Frontal cortex (tissue), 4 donors: ENCODE measurements at places on chromosomes 6 and 20.

- peak; percentile 29 for DNase-seq
These were observed 88.1 kb downstream of the HDGFL1 start for GRCh38 chr6:22657352-22657980.

- DNase-seq, result no peak
These were observed 757 bp upstream of the SAMD3 start for GRCh38 chr6:130223508-130223907.

GRCh38 chr20:19890445-19891051 is 126.6 kb upstream of the NAA20 start:
- no peak for DNase-seq

- DNase-seq, result no peak
These were observed 2.7 kb downstream of the CALHM5 start for GRCh38 chr6:116514111-116514510.

- DNase-seq, result no peak
These were observed 46.7 kb downstream of the RNF217 start for GRCh38 chr6:125008957-125009356.

DNA sequence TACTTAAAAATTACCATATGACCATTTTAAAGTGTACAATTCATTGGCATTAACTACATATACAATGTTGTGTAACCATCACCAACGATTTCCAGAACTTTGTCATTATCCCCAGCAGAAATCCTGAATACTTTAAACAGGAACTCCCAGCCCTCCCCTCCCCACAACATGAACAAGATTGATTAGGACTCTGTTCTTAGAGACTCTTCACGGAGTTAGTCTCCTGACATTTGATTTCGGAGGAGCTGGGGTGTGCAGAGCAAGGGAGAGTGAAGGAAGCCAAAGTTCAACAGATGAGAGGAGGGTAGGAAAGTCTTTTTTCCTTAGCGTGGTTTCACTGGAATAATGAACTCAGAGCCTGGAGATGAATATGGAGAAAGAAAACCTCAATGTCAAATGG is 17.2 kb upstream of the QKI start:
- DNase-seq, result no peak

DNA sequence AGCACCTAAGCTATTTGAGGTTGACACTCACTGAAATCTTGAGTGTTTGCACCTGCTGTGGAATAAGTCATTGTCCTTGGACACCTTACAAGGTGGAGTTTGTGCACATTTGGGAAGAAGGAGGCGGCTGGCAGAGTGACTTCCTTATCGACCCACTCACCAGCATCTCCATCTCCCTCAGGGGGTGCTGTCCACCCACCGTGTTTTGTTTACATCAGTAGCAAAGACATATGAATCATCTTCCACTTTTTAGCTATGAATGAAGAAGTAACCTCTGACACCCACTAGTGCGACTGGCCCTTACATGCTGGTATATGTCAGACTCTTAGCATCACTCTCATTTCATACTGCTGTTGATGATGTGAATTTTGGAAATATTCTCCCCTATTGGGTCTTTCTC is 119.5 kb upstream of the SGK1 start:
- DNase-seq, result no peak

DNA sequence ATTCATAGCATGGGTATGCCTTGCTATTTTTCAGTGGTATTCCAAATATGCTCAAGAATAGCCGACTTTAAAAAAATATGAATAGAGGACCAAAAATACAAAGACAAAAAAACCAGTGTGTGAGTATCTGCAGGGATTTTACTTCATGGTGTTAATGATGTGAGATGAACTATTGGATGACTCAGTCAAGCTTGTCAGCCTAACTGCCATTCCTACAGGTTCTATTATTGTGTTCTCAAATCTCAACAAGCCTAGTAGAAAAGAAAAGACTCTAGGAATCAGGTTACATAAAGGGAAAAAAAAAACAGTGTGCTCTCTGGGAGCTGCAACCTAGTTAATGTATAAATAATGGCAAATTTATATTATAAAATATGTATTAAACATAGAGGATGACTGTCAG is 588.4 kb upstream of the BTBD3 start:
- DNase-seq, result no peak

DNA sequence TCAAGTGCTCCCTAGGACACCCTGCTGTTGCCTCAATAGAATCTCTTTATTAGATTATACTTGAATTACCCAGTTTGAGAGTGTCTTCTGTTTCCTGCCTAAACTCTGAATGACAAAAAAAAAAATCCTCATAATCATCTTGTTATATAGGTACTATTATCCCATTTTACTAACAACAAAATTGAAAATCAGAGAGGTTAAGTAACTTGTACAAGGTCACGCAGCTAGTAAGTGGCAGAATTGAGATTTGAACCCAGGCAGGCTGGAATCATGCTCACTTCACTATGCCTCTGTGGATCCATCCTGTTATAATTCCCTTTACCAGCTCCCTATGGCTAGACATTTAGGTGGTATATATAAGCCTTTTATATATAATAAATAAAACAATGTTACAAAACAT is 36.6 kb upstream of the UBR2 start:
- DNase-seq, result no peak

DNA sequence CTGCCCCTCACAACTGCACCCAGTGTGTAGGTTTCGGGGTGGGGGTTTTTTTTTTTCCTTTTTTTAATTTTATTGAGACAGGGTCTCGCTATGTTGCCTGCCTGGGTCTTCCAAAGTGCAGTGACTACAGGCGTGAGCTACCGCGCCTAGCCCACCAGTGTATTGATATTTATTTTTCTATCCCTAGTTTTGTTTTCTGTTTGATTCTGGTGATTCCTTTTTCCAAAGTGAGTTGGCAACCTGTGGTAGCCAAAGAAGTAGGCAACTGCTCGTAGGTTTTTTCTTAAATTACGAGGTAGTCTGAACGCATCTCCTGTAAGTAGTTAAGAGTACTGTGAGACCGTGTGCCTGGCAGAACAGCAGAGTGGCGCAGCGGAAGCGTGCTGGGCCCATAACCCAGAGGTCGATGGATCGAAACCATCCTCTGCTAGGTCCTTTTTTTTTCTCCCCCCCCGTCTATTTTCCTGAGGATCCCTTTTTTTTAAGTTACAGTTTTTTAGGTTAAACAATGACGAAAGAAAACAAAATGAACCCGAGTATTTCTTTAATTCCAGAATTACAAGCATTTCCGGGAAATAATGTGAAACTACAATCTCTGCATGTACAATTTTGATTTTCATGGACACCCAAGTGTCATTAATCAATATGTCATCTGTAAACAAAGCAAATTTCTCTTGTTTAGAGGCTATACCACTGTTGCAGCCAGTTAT is 78.7 kb upstream of the BTN3A2 start:
- DNase-seq, result no peak

DNA sequence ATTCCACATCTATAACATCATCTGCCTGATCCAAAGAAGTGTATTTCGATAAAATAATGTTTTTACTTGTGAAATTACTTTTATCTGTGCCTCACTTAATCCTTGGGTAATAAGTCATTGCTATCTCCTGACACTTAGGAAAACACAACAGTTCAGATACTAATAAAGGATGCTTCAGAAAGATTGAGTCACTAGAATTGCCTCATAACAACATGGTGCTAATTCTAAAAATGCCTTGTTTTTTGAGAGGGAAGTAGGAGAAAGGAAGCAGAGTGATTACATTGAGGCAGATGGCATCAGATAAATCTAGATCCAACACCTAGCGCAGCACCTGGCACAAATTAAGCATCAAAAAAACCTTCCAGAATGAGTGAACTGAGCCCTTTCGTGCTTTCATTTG is 69.0 kb downstream of the NCOA7 start:
- DNase-seq, result no peak

- DNase-seq, result no peak
These were observed 1.1 kb upstream of the TMEM74B start for GRCh38 chr20:1185790-1186334.

- DNase-seq, result no peak
These were observed 43.3 kb downstream of the EPHA7 start for GRCh38 chr6:93376026-93376540.

DNA sequence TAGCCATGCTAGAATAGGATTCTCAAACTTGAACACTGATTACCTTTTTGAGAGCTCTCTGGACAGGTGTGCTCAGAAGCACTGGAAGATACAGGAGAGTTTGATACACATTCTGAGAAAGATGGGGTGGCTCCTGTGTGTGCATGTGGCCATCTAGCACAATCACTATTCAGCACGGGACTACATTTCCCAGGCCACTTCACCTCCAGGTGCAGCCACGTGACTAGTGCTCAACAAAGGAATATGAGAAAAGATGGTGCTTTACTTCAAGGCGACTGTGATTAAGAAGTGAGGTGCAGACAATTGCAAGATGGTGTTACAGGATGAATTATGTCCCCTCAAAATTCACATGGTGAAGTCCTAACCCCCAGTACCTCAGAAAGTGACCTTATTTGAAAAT is 103.8 kb downstream of the BACH2 start:
- DNase-seq, result no peak

DNA sequence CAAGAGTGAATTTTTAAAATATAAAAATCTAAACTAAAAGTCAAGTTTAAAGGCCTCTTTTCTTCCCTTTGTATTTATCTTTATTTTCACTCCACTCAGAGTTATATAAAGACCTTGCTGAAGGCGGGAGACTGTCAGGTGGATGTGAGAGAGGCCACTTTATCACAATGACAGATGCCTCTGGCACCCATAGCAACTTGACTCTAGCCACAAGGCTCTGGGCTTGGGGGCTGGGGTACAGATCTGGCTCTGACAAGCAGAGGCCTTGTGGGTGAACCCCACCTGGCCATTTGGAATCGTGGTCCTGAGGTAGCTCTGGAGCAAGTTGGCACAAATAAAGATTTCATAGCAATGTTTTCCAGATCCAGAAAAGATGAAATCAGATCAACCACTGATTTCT is 417.2 kb downstream of the RFPL4B start:
- no peak for DNase-seq

GRCh38 chr6:156618600-156619205 is 158.5 kb upstream of the ARID1B start:
- no peak for DNase-seq

DNA sequence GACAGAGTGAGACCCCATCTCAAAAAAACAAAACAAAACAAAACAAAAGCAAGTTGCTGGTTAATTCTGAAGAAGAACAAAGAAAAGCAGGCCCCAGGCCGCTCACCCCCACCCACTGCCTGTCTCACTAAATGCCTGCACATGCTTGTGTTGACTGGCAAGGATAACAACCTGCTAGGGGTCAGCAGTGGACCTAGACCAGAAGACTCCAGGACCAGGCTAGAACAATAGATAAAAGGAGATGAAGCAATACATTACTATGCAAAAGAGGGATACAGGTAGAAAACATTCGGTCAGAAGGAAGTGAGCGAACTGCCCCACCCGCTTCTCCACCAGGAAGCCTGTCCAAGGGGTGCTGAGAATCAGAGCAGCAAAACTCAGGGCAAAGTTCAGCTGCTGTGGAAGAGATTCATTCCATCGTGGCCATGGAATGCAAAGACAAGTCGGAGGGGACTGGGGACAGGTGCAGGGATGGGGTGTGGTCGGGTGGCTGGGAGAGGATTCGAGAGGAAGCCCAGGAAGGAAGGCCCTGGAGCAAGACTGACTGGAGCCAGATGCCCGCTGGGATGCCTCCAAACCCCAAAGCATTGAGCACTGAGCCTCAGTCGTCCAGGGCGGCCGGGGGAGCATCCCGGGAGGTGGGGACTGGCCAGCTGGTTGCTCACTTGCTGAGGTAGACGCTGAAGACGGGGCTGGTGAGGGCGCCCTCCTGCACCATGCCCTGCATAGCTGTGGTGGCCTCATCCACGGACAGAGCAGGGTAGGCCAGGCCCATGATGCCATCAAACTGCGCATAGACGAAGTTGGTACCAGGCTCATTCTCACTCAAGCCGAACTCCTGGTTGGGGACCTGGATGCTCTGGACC is 5.3 kb downstream of the PGC start:
- DNase-seq, result no peak

GRCh38 chr6:78614961-78615360 is 252.4 kb upstream of the IRAK1BP1 start:
- DNase-seq, result no peak

- DNase-seq, result no peak
These were observed 220.4 kb downstream of the FARS2 start for GRCh38 chr6:5481750-5482149.

- DNase-seq, result no peak
These were observed 121.1 kb downstream of the FOXA2 start for GRCh38 chr20:22462975-22463914.

DNA sequence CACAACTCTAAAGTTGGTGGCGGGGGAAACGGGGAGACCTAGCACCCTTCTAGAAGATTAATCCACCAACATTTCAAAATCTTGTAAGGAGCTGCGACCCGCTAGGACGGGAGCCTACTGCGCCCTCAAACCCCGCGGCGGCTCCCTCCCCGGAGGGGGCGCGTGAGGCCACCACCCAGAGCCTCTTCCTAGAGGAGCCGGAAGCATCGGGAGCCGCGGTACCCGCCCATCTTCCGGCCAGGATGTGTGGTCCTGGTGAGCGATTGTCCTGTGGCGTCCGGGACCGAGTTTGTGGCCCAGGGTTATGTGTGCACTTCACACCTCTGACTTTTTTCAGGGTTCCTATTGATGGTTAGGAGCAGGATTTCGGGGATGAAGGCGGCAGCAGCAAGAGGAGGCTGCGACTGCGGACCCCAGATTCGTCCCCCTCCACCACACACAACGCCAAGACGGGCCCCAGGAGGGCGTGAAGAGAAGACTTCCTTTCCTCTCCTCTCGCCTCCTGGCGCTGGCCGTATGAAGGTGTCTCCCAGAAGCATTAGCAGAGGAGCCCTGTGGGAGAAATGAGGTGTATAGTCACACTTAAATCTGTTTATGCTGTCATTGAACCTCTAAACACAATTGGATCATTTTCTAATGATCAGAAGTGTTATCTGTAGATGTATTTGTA is 10.7 kb downstream of the ZNF165 start:
- DNase-seq, result peak; percentile 32
